Stimulated activated CD8-positive, alpha-beta memory T cell treated with anti-CD3 and anti-CD28 coated beads, Interleukin-4, amount 100 ng/mL, for 1 hour (primary cell): ENCODE measurements at places on chromosomes 11 and 22.

GRCh38 chr11:72840780-72841179, 26.6 kb downstream of the ATG16L2 start:
- DNase-seq = no peak

DNA sequence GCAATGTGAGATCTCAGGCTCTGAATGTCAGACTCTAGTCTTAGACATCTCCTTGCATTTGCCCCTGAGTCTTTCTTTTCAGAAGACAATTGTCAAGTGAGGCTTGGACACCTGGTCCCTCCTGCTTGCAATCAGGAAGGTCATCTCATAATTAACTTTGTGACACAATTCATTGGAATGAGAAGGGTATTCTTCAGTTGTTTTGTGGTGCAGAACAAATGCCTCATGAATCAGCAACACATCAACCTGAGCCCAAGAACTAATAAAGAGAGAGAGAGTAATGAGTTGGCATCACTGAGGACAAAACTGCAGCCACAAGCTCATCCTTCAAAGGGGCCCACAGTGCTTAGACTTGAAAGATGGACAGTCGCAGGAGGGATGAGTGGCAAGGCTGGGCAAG, 375.8 kb downstream of the INSC start:
- no peak for DNase-seq

DNA sequence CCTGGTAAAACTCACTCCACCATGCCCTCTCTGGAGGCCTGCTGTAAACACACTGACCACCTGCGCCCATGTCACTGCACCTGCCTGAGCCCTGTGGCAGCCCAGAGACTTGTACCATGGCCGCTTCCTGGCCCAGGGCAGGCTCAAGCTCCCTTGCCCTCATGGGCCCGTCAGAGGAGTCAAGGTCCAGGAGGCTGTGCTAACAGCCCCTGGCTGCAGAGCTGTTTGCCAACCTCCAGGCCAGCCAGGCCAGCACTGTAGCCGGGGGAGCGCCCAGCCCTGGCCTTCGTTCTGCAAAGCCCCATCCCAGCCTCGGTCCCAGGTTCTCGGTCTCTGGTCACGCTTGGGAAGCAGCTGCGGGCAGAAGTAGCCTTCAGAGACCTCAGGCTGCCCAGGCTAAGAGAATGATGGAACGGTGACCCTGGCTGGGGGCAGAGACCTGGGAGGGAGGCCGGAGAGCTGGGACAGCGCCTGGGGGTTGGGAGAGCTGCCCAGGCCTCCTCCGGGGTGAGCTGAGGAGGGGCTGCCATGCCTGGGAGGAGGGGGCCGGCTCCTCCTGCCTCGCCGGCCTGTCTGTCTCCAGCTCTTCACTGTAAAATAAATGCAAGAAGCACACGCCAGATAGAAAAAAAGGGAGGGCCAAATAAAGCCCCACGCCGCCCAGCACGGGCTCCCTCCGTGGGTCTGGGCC, 11.9 kb upstream of the TCF20 start:
- no peak for DNase-seq

DNA sequence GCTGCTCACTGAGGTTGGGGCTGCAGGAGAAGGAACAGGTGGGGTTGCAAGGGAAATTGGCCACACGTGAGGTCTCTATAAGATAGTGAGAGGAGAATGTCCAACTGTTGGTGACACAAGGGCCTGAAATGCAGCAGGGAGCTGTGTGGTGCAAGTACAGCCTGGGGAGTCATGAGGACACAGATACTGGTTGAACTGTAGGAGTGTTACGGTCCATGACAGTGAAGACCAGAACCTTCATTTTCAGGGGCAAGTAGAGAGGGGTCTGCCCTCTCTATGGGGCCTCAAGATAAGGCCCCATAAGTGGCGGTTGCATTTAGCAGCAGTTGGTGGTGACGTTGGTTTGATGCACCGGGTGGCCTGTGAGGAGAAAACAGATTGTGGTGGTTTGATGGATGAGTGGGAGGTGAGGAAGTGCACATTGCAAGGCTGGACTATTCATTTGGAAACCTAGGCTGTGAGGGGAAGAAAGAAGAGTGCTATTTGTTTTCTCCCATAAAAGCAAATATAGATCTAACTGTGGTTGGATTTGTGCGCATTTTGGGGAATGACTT, 39.4 kb downstream of the MICAL2 start:
- no peak for DNase-seq

DNA sequence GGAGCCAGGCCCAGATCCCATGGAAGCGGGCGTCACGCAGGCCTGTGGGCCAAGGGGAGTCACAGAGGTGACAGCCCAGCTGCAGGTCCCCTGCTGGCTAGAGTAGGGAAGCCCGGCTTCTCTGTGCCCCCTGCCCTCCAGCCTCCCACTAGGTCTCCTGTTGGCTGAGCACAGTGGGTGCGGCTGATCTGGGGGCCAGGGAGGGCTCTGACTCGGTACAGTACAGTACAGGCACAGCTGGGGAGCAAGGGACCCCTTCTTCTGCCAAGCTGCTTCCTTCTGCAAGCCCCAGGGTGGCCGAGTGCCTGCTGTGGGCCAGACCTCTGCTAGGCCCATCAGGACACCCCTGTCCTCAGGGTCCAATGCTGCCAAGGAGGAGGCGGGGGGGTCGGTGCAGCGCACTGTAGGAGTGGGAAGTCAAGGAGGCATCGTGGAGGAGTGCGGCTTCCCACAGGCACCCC, 10.1 kb downstream of the SUSD2 start:
- no peak for DNase-seq

DNA sequence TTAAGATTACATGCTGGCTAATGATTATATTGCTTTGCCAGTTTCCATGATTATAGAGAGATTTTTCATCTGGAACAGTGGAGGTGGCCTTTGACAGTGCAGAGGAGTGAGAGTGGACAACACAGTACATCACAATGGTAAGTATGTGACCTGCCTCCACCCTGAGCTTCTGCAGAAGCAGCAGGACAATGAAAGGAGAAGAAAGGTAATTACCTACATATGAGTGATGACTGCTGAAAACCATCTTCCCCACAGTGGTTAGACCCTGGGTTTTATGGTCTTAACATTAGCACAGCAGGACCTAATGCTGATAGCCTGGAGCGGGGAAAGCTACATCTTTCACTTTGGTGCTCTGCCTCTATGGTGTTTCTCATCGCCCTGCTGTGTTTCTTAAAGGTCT, 454.7 kb upstream of the DDI1 start:
- no peak for DNase-seq

DNA sequence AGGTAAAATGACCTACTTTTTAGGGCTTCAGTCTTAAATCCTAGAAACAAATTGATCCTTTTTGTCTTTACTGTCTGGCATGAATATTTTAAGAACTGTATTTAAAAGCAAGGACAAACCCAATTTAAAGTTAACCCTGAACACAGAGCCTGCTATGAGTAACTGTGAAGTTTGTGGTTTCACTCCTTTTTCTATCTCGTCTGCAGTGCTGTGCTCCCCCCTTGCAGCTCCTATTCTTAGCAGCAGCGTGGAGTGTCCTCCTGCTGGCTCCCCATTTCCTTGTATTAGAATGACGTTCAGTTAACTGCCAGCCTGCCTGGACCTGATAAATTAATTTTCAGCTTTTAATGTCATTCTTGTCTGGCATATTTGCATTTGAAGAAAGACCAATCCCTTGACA, 40.0 kb upstream of the LRRC4C start:
- DNase-seq = no peak

DNA sequence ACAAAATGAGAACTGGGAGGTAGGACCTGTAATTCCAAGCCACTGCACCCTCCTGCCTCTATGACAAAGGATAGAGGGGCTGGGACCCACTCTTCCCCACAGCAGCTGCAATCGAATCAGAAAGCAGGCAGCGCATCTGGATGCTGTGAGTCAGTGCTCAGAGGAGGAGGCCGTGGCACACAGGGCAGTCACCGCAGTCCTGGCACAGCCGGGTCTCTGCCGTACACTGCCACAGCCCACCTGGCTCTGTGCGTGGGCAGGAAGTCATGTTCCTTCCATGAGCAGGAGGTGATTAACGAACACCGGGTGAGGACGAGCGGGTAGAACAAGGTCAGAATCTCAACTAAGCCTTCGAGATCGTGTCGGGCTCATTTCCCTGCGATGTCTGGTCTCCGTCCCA, 30.2 kb upstream of the PPFIA1 start:
- no peak for DNase-seq
